ENCODE measurements at places on chromosomes 7 and 10. TPM values are rescaled to one million over a fixed set of nuclear protein-coding genes. Genes with fewer than 3 reads are reported as not detected.

- no peaks in the 10 kb centered on the region for H3K4me1 ChIP-seq
- DNase-seq, result peak; percentile 45
- no peak overlapping the region for H3K4me3 ChIP-seq
- no peaks in the 10 kb centered on the region for H3K27me3 ChIP-seq
- H3K36me3 ChIP-seq, result no peaks in the 10 kb centered on the region
These were observed 33.7 kb downstream of the CYP2C8 start for GRCh38 chr10:95035332-95036295.

- H3K27ac ChIP-seq, result peak overlapping the region; percentile 89
- peak overlapping the region; percentile 87 for H3K4me3 ChIP-seq
- DNase-seq, result peak; percentile 96
- H3K27me3 ChIP-seq, result no peaks in the 10 kb centered on the region
- peaks cover 14% of the 10 kb centered on the region for H3K36me3 ChIP-seq
These were observed 356 bp upstream of the NDUFB2 start for GRCh38 chr7:140696024-140696679.

DNA sequence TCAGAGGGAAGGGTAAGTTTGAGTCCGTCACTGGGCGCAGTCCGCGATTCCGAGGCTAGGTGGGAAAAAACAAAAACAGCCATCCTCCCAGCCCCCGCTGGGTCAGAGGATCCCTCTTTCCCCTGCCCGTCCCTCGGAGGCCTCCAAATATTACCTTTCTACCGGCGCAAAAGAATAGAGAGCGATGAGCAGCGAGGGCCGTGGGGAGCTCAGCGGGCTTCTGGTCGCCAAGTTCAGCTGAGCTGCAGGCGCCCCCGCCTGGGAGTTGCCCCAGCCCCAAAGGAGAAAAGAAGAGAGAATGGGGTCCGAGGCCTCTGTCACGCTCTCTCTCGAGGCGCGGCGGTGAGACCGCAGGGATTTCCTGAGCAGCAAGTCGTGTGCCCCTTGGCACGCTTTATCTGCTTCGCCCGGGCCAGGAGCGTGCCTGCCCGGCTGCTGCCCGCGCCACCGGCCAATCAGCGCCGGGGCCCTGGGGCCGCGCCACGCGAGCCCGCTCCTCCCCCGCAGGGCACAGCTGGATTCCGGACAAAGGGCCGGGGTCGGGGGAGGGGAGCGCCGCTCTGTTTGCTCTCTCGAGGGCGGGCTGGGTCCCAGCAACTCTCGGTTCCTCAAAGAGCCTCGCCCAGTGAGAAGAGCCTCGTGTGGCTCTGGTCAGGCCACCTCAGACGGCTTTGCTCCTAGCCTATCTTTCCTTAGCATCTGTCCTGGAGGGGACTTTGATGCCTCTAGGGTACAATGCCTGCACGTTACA lies at the start of gene NEUROG3:
Gene NEUROG3 (minus strand): TSS at position 367 of the 751 bp plus-strand sequence. CDS start 379 bp downstream, outside the sequence.
- no peaks in the 10 kb centered on the region for H3K36me3 ChIP-seq
- H3K4me1 ChIP-seq, result peaks cover 20% of the 10 kb centered on the region
- no peak within 1 kb of the TSS for H3K27ac ChIP-seq

DNA sequence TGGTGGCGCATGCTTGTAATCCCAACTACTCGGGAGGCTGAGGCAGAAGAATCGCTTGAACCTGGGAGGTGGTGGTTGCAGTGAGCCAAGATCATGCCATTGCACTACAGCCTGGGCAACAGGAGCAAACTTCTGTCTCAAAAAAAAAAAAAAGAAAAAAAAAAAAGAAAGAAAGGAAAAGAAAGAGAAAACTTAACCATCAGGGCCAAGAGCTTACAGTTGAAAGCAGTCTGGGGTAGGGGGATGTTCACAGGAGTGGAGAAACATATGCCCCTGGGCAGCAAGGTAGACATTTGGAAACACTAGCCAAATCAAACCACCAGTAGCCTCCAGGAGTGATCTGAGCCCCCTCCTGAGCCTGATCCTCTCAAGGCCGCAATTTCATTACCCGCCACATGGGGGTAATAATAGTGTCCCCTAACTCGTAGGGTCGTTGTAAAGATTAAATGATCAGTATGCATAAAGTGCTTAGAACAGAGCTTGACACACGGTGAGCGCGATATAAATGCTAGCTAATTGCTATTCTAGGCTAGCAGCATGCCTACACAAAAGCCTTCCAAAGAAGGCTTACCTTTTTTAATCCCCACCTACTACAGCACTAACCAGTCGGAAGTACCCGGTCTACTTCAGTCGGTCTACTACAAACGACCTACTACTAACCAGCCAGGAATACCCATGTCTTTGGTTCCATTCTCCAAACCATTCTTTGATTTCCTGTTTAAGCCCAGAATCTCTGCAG lies 274.3 kb upstream of the NEBL start:
- H3K27me3 ChIP-seq, result peaks cover 7% of the 10 kb centered on the region
- no peak overlapping the region for H3K27ac ChIP-seq
- DNase-seq, result no peak
- H3K4me1 ChIP-seq, result peaks cover 37% of the 10 kb centered on the region

GRCh38 chr7:107691716-107692115 lies 31.1 kb downstream of the SLC26A4 start:
- no peak for DNase-seq
- H3K4me3 ChIP-seq, result no peak overlapping the region
- H3K27ac ChIP-seq, result no peak overlapping the region
- peaks cover 2% of the 10 kb centered on the region for H3K4me1 ChIP-seq
- H3K27me3 ChIP-seq, result no peaks in the 10 kb centered on the region

DNA sequence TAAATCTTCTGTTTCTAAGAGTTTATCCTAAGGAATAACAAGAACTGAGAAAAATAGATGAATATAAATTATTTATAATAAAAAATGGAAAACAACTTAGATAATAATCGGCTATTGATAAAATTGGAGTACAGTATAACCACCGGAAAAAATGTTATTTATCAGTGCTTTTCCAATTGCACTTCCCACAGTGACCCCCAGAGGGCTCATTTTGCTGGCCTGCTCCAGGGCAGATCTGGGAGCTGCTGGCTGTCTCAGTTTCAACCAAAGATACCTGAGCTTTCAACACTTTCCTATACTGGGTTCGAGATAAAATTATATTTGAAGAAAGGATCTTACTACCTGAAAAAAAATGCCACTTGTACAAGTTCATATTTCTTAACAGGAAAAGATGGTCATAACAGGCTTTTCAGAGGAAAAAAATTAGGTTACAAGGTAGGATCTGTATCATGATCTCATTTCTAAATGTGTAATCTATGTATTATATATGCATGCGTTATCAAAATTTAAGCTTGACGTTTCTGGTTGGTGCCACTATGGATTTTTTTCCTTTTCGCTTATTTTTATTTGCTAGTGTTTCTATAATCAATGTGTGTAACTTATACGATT lies 165.7 kb downstream of the NPSR1 start:
- peak; percentile 34 for DNase-seq
- H3K4me1 ChIP-seq, result no peaks in the 10 kb centered on the region
- no peak overlapping the region for H3K27ac ChIP-seq
- H3K27me3 ChIP-seq, result no peaks in the 10 kb centered on the region

Gene WNT8B
- total RNA-seq, result not detected

- no peaks in the 10 kb centered on the region for H3K36me3 ChIP-seq
- H3K27me3 ChIP-seq, result no peaks in the 10 kb centered on the region
- H3K4me1 ChIP-seq, result peaks cover 17% of the 10 kb centered on the region
- no peak overlapping the region for H3K27ac ChIP-seq
- H3K4me3 ChIP-seq, result no peak overlapping the region
- DNase-seq, result no peak
These were observed 33.1 kb upstream of the ADD3 start for GRCh38 chr10:109974504-109975191.

- no peak overlapping the region for H3K27ac ChIP-seq
- no peak for DNase-seq
- H3K4me1 ChIP-seq, result peaks cover 8% of the 10 kb centered on the region
- no peaks in the 10 kb centered on the region for H3K27me3 ChIP-seq
These were observed 71.3 kb downstream of the CAMK1D start for GRCh38 chr10:12420530-12421120.

GRCh38 chr10:117980216-117980615 lies 66.5 kb downstream of the RAB11FIP2 start:
- H3K27ac ChIP-seq, result no peak overlapping the region
- H3K4me1 ChIP-seq, result no peaks in the 10 kb centered on the region
- no peaks in the 10 kb centered on the region for H3K27me3 ChIP-seq
- no peak for DNase-seq
- no peak overlapping the region for H3K4me3 ChIP-seq
- no peaks in the 10 kb centered on the region for H3K36me3 ChIP-seq

- DNase-seq, result no peak
- no peaks in the 10 kb centered on the region for H3K4me1 ChIP-seq
- no peaks in the 10 kb centered on the region for H3K36me3 ChIP-seq
- H3K4me3 ChIP-seq, result no peak overlapping the region
- H3K27ac ChIP-seq, result no peak overlapping the region
- H3K27me3 ChIP-seq, result no peaks in the 10 kb centered on the region
These were observed 154.5 kb downstream of the RNF133 start for GRCh38 chr7:122544463-122544862.

DNA sequence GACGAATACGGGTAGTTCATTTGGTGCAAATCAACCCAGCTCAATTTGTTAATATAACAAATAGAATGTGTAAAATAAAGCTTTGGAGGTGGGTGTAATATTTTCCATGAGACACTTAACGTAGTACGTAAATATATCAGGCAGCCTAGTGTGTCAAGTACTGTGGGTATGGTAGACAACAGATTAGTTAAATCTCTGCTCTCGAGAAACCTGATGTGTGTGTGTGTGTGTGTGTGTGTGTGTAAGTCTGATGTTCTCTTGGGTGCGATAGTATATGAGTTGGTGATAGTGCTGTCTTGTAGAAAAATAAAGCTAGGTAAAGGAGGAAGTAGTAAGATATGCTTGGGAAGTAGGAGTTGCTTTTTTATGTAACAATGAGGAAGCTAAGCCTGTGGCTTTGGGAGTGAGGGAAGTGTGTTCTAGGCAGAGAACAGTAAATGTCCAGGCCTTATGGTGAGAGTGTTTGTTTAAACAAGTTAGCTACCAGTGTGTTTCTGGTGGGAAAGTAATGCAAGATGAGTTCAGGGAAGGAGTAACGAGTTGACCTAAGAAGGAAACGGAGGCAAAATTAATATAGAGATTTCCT lies 26.1 kb downstream of the WAC start:
- no peak overlapping the region for H3K4me3 ChIP-seq
- H3K27ac ChIP-seq, result peak overlapping the region; percentile 13
- no peaks in the 10 kb centered on the region for H3K36me3 ChIP-seq
- H3K27me3 ChIP-seq, result no peaks in the 10 kb centered on the region
- H3K4me1 ChIP-seq, result peaks cover 43% of the 10 kb centered on the region

GRCh38 chr7:78134256-78134655 lies 335.7 kb downstream of the PHTF2 start:
- no peak overlapping the region for H3K4me3 ChIP-seq
- no peak overlapping the region for H3K27ac ChIP-seq
- H3K4me1 ChIP-seq, result no peaks in the 10 kb centered on the region
- no peaks in the 10 kb centered on the region for H3K36me3 ChIP-seq
- no peaks in the 10 kb centered on the region for H3K27me3 ChIP-seq

DNA sequence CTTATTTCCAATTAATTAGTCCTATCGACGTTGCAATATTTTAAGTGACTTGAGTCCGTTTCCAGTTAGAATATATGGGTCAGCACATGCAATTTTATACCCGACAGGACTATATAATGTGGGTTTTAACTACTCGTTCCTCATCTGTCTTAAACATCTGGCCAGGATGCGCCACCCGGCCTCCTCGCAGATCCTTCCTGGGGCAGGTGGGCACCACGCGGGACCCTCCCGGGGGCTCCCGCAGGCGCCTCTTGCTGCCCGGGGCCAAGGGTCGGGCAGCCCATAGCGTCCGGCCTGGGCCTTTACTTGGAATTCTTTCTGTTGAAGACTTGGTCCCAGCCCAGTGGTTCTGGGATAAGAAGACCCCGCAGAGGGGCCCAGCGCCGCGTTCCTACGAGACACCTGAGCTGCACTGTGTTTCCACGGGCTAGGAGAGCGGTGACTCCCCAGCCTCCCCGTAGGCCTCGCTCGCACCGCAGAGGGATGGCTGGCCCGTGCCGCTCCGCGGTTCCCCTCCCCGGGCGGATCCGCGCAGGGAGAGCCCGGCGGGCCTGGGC lies 10.1 kb upstream of the MNX1 start:
- peaks cover 40% of the 10 kb centered on the region for H3K27me3 ChIP-seq
- no peak overlapping the region for H3K27ac ChIP-seq
- H3K4me1 ChIP-seq, result peaks cover 55% of the 10 kb centered on the region
- H3K4me3 ChIP-seq, result peak overlapping the region; percentile 1

DNA sequence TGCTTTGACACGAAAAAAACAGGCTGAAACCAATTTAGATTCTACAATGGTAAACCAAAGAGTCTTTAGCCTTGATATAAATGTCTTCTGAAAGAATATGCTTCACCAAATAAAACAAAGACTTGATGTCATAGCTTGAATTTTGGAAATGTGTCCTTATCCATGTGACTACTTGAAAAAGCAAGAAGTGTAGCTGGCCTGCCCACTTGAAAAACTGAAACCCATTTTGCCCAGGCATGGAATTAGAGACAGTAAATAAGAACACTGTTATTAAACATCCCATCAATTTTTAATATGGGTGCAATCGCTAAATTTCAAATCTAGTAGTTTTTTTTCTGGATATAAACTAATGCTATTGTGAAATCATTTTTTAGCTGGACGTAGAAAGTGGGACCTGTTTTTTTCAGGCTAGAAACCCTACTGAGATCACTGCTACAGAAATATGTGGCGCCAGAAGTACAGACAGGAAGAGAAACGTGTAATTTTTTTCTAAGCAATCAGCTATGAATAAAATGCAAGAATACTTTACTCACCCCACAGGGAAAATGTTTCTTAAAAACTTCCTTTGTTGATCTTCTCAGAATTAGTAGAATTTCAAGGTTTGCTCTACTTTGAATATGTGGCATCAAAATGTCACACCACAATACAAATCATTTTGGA lies 56.7 kb downstream of the PIP4K2A start:
- H3K27ac ChIP-seq, result peak overlapping the region; percentile 9
- no peaks in the 10 kb centered on the region for H3K27me3 ChIP-seq
- no peak overlapping the region for H3K4me3 ChIP-seq
- peaks cover 46% of the 10 kb centered on the region for H3K4me1 ChIP-seq
- no peak for DNase-seq
- H3K36me3 ChIP-seq, result no peaks in the 10 kb centered on the region

- DNase-seq, result no peak
- no peak overlapping the region for H3K4me3 ChIP-seq
- H3K27me3 ChIP-seq, result no peaks in the 10 kb centered on the region
- no peaks in the 10 kb centered on the region for H3K36me3 ChIP-seq
- no peak overlapping the region for H3K27ac ChIP-seq
These were observed 314.0 kb downstream of the CDK14 start for GRCh38 chr7:90910136-90910535.

Gene INSYN2A
- not detected for total RNA-seq

GRCh38 chr10:29783201-29783947 lies 148.6 kb upstream of the SVIL start:
- H3K27me3 ChIP-seq, result no peaks in the 10 kb centered on the region
- H3K36me3 ChIP-seq, result no peaks in the 10 kb centered on the region
- peaks cover 28% of the 10 kb centered on the region for H3K4me1 ChIP-seq
- H3K4me3 ChIP-seq, result no peak overlapping the region

- peak overlapping the region; percentile 92 for H3K27ac ChIP-seq
- H3K27me3 ChIP-seq, result no peaks in the 10 kb centered on the region
- DNase-seq, result no peak
- H3K4me3 ChIP-seq, result peak overlapping the region; percentile 81
These were observed 639 bp upstream of the TFAM start for GRCh38 chr10:58384544-58384998.

- no peaks in the 10 kb centered on the region for H3K36me3 ChIP-seq
- peaks cover 10% of the 10 kb centered on the region for H3K4me1 ChIP-seq
- no peaks in the 10 kb centered on the region for H3K27me3 ChIP-seq
These were observed 45.9 kb downstream of the ZNF503 start for GRCh38 chr10:75355706-75356105.

Gene UMAD1
- total RNA-seq, result 29.7 TPM

All from upper lobe of left lung (tissue), 6 donors.